ENCODE measurements at places on chromosomes 7 and 10. TPM values are rescaled to one million over a fixed set of nuclear protein-coding genes. Genes with fewer than 3 reads are reported as not detected.

GRCh38 chr7:2237109-2237602, 4.4 kb upstream of the MAD1L1 start:
- peak overlapping the region; percentile 25 for H3K27ac ChIP-seq
- H3K4me1 ChIP-seq = peaks cover 7% of the 10 kb centered on the region
- H3K36me3 ChIP-seq = peaks cover 3% of the 10 kb centered on the region
- no peaks in the 10 kb centered on the region for H3K27me3 ChIP-seq
- H3K4me3 ChIP-seq = no peak overlapping the region

The TSPAN13 gene
- total RNA-seq = 21.8 TPM

The CDC14C gene
- not detected for total RNA-seq

The CALML5 gene
- total RNA-seq = 0.46 TPM

The CYP3A5 gene
- total RNA-seq = 80.5 TPM

The CHRM2 gene
- total RNA-seq = 0.40 TPM

GRCh38 chr10:73779539-73780197, 2.2 kb upstream of the CHCHD1 start:
- peaks cover 5% of the 10 kb centered on the region for H3K4me1 ChIP-seq
- no peak overlapping the region for H3K4me3 ChIP-seq
- no peaks in the 10 kb centered on the region for H3K27me3 ChIP-seq
- no peaks in the 10 kb centered on the region for H3K36me3 ChIP-seq

- no peaks in the 10 kb centered on the region for H3K36me3 ChIP-seq
- H3K4me3 ChIP-seq = no peak overlapping the region
- no peaks in the 10 kb centered on the region for H3K4me1 ChIP-seq
- H3K27me3 ChIP-seq = no peaks in the 10 kb centered on the region
Observed at GRCh38 chr7:4017785-4018184, 664.3 kb upstream of the FOXK1 start.

DNA sequence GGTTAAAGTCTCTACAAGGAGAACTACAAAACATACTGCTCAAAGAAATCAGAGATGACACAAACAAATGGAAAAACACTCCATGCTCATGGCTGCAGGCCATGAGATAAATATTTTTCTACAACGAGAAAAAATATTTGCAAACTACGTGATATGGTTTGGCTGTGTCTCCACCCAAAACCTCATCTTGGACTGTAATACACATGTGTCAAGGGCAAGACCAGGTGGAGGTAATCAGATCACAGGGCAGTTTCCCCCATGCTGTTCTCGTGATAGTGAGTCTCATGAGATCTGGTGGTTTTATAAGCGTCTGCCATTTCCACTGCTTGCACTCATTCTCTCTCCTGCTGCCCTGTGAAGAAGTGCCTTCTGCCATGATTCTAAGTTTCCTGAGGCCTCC, 57.8 kb downstream of the COA1 start:
- H3K27ac ChIP-seq = no peak overlapping the region
- no peak for DNase-seq
- no peaks in the 10 kb centered on the region for H3K36me3 ChIP-seq
- H3K27me3 ChIP-seq = no peaks in the 10 kb centered on the region
- H3K4me1 ChIP-seq = no peaks in the 10 kb centered on the region

- no peak overlapping the region for H3K4me3 ChIP-seq
- no peak overlapping the region for H3K27ac ChIP-seq
- H3K27me3 ChIP-seq = no peaks in the 10 kb centered on the region
- no peaks in the 10 kb centered on the region for H3K4me1 ChIP-seq
- H3K36me3 ChIP-seq = no peaks in the 10 kb centered on the region
- no peak for DNase-seq
Observed at GRCh38 chr7:1071731-1072254, 16.1 kb upstream of the GPER1 start.

- no peak overlapping the region for H3K4me3 ChIP-seq
- no peak for DNase-seq
- no peak overlapping the region for H3K27ac ChIP-seq
- H3K4me1 ChIP-seq = no peaks in the 10 kb centered on the region
Observed at GRCh38 chr7:7446616-7447015, 89.1 kb downstream of the COL28A1 start.

The SFRP5 gene
- total RNA-seq = 3.2 TPM

The MBL2 gene
- not detected for total RNA-seq

DNA sequence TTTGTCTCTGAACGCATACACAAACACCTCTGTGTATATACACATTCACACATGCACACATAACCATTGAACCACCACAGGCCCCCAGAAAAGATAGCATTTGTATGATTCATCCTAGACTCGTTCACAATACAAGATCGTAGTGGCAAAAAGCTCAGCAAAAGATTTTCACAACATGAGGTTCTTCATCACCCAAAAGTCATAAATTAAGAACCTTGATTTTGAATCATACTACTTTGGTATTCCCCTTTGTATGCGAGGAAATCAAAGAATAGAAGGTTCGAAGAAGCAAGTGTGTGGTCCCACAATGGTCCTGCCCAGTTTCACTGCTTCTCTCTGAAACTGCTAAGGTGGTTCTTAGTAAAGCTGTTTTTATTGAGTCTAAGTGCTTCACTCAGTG, 200.7 kb downstream of the CELF2 start:
- H3K4me1 ChIP-seq = peaks cover 2% of the 10 kb centered on the region
- no peaks in the 10 kb centered on the region for H3K36me3 ChIP-seq
- no peaks in the 10 kb centered on the region for H3K27me3 ChIP-seq
- no peak for DNase-seq
- H3K4me3 ChIP-seq = no peak overlapping the region

GRCh38 chr7:121480566-121481335, 84.6 kb upstream of the FAM3C start:
- H3K36me3 ChIP-seq = no peaks in the 10 kb centered on the region
- H3K4me1 ChIP-seq = no peaks in the 10 kb centered on the region
- no peak for DNase-seq
- no peak overlapping the region for H3K4me3 ChIP-seq
- H3K27me3 ChIP-seq = no peaks in the 10 kb centered on the region
- H3K27ac ChIP-seq = no peak overlapping the region

DNA sequence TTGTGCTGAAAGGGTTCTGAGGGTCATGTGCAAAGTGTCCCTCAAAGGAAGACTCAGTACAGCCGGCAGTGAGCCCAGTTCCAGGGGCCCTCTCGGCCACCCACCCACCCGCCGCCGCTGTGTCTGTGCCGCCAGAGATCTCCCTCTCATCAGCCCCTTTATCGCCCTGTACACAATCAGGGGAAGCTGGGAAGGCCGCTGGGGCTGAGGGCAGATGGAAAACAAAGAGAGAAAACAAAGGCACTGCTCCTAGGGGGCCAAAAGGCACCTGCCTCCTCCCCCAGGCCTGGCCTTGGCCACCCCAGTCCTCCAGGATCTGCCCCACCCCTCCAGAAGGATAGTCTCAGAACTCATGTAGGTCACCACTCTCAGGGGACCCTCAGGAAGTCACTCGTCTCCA, 67.0 kb downstream of the ZMIZ1 start:
- no peaks in the 10 kb centered on the region for H3K36me3 ChIP-seq
- no peak for DNase-seq
- no peaks in the 10 kb centered on the region for H3K27me3 ChIP-seq
- H3K27ac ChIP-seq = no peak overlapping the region
- H3K4me1 ChIP-seq = no peaks in the 10 kb centered on the region
- H3K4me3 ChIP-seq = no peak overlapping the region

DNA sequence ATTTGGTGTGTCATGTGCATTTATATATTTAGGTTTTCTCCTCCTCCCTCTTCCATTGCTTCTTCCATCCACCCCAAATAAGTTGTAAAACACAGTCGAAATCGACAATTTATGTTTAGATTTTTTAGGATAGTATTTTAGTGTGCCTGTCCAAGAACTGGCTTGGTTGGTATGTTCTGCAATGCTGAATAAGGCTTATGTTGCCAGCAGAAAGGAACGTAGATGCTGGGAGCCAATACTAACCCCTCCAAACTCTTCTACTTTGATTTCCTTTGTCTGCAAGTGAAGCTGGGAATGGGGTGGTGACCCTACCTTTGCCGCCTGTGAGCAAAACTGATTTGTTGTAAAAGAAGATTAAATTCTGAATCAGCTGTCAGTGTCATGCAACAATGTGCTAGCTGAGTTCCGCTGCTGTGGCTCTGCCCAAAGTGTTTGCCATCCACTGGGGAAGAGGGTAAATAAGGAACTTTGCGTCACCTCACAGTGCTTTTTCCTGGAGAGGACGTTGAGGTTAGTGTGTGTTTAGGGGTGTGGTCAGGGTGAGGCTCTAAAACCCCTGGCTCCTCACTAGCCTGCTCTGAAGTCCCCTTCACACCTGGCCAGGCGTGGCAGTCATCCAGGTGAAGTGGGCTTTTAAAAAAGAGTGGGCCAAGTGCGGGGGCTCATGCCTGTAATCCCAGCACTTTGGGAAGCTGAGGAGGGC, 44.4 kb downstream of the TACC2 start:
- H3K36me3 ChIP-seq = no peaks in the 10 kb centered on the region
- peak overlapping the region; percentile 64 for H3K27ac ChIP-seq
- DNase-seq = peak; percentile 70
- H3K27me3 ChIP-seq = no peaks in the 10 kb centered on the region

DNA sequence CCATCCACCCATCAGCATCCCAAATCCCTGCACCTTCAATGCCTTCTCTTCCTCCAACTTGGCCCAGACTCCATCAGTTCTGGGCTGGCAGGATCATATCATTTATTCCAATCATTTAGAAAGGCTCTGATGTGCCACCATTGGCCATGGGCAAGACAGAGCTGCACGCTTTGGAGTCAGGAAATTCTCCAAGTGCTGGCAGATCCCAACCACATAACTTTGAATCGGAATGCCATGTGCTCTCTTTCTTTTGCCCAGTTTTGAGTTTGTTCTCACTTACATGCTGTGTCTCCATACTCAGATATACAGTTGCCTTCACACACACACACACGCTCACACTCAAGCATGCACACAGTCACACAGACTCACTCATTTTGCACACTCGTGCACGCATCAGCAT, 85.7 kb upstream of the GHITM start:
- no peak overlapping the region for H3K4me3 ChIP-seq
- no peaks in the 10 kb centered on the region for H3K4me1 ChIP-seq
- DNase-seq = no peak
- H3K27me3 ChIP-seq = no peaks in the 10 kb centered on the region

- DNase-seq = no peak
- H3K36me3 ChIP-seq = no peaks in the 10 kb centered on the region
- no peaks in the 10 kb centered on the region for H3K4me1 ChIP-seq
- no peak overlapping the region for H3K27ac ChIP-seq
- no peak overlapping the region for H3K4me3 ChIP-seq
Observed at GRCh38 chr7:16741676-16742075, 11.9 kb upstream of the TSPAN13 start.

- no peak overlapping the region for H3K27ac ChIP-seq
- DNase-seq = no peak
- no peaks in the 10 kb centered on the region for H3K4me1 ChIP-seq
Observed at GRCh38 chr7:31423994-31424393, 83.5 kb upstream of the NEUROD6 start.

DNA sequence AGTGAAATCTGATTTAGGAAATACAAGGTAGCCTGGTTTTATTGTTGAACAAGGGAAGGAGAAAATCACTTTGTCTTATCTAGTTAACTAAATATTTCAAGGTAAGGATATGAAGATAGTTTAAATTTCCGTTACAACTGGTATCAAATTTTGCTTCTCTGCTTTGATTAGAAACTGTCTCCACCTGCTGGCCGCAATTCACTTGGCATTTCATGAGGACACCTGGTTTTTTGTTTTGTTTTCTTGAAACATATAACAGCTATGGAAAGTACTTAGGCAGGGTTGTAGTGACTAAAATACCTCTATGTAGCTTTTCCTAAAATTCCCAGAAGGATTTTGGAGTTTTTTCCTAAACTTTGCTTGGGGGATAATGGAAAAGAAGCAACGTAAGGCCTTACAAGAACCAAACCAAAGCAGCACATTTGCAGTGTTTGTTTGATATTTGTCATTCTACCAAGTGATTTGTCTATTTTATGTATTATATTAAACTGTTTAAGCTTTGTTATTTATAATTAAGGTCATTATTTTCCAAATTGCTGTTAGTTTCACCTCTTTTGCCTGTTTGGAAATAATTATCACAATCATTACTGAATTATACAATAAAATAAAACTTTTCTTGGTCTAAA, 73.6 kb downstream of the AHCYL2 start:
- DNase-seq = peak; percentile 33
- H3K27ac ChIP-seq = no peak overlapping the region
- H3K27me3 ChIP-seq = no peaks in the 10 kb centered on the region
- no peaks in the 10 kb centered on the region for H3K36me3 ChIP-seq
- H3K4me1 ChIP-seq = no peaks in the 10 kb centered on the region
- H3K4me3 ChIP-seq = no peak overlapping the region

DNA sequence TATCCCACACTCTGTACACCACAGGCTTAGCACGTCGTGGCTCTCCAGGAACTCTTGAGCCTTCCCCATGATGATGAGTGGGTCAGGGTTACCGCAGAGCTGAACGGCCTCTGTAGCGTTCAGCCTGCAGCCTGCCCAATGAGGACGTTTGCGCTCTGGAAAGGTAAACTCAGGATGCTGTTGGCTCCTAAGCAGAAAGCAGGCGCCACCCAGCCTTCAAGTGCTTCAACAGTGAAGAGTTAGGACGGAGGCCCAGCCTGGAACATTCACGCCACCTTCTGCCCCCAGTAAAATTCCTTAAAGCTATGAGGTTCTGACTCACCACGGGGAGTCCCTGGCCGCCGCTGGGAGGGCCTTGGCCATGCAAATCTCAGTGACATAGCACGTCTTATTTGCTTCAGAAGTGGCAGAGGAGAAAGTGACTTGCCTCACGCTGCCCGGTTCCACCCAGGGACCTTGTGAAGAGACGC, 161.5 kb upstream of the SH2B2 start:
- DNase-seq = no peak
- no peak overlapping the region for H3K4me3 ChIP-seq
- H3K27ac ChIP-seq = no peak overlapping the region
- H3K27me3 ChIP-seq = no peaks in the 10 kb centered on the region

- no peaks in the 10 kb centered on the region for H3K4me1 ChIP-seq
- DNase-seq = no peak
- H3K27me3 ChIP-seq = no peaks in the 10 kb centered on the region
- no peak overlapping the region for H3K27ac ChIP-seq
- H3K4me3 ChIP-seq = no peak overlapping the region
- no peaks in the 10 kb centered on the region for H3K36me3 ChIP-seq
Observed at GRCh38 chr7:76133839-76134238, 67.9 kb upstream of the SRRM3 start.

- no peak for DNase-seq
- no peaks in the 10 kb centered on the region for H3K27me3 ChIP-seq
- no peaks in the 10 kb centered on the region for H3K36me3 ChIP-seq
- no peak overlapping the region for H3K27ac ChIP-seq
Observed at GRCh38 chr7:137298464-137298794, 45.1 kb downstream of the PTN start.

DNA sequence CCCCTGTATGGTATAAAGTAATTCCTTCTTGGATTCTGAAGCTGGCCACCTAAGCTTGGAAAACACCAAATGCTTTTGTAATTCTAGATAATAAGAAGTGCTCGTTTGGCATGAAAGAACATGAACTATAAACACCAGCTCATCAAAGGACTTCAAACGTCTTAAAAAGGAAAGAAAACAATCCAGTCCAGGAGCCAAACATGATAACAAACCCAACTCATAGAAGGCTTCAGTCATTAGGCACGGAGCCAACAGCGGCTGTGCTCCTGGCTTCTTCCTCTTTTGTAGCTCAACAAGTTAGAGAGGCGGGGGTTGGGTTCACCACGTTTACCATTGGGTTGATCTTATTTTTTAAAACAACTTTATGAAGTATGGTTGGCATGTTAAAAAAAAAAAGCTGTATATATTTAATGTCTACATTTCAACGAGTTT, 56.4 kb upstream of the ECHDC3 start:
- no peaks in the 10 kb centered on the region for H3K36me3 ChIP-seq

- no peaks in the 10 kb centered on the region for H3K27me3 ChIP-seq
- no peaks in the 10 kb centered on the region for H3K36me3 ChIP-seq
- no peak overlapping the region for H3K4me3 ChIP-seq
- no peak for DNase-seq
- no peaks in the 10 kb centered on the region for H3K4me1 ChIP-seq
Observed at GRCh38 chr7:94031865-94032264, 27.7 kb upstream of the BET1 start.

All from prostate gland (tissue), 2 donors.